ENCODE measurements at places on chromosomes 5 and 9.

DNA sequence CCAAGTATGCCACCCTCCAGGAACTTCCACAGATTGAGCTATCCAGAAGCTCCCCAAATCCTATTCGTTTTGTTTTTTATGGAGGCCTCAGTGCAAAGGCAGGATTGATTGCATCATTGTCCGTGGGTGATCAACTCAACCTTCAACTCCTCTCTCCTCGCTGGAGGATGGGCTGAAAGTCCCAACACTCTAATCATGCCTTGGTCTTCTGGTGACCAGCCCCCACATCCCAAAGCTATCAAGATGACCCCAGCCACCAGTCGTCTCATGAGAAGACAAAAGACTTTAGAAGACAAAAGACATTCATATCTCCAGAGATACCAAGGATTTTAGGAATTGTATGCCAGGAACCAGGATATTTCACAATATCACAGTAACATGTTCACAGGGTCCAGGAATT is 441.6 kb upstream of the WWC1 start:
- DNase-seq, result no peak

GRCh38 chr9:33785914-33786313 is 9.4 kb upstream of the PRSS3 start:
- no peak for DNase-seq

DNA sequence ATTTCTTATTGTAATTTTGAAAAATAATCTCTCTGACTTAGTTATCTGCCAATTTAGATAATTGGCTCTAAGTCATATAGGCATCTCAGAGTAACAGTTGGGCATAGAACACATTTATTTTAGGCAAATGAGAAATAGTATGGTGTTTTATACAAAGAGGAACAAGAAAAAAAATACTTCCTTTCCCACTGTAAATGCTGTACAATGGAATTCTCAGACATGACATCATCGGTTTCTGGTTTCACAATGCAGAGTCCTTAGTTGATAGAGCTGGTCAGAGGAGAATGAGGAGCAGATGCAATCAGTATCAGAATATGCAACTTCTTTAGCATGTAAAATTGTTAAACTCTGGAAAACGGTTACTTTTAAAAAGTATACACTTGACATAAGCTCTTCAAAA is 49.4 kb downstream of the PLK2 start:
- no peak for DNase-seq

- DNase-seq, result no peak
Observed at GRCh38 chr5:142803428-142804125, 33.4 kb downstream of the ARHGAP26 start.

DNA sequence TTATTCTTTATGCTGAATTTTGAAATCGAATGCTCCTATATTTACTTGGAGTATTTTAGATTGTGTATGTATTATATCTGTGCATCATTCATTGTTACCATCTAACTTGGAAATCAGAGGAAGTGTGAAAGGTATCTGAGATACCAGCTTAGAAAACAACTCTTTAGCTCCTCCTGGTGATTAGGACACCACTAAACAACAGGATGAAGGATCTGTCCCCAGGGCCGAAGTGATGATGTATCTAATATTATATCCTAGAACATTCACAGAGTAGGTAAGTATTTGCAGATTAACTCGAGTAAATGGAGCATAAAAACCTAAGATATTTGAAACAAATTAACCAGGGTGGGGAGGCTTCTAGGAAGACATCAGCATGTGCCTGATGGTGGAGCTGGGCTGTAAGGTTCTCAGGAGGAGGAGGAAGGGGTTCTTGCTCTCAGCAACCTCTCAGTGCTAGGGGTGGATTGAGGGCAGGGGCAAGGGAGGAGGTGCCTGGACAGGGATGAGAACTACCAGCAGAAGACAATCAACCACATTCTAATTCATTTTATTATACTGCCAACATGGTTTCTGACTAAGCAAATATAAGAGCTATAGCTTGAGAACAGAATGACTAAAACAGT is 2.6 kb upstream of the NFIL3 start:
- DNase-seq, result no peak

DNA sequence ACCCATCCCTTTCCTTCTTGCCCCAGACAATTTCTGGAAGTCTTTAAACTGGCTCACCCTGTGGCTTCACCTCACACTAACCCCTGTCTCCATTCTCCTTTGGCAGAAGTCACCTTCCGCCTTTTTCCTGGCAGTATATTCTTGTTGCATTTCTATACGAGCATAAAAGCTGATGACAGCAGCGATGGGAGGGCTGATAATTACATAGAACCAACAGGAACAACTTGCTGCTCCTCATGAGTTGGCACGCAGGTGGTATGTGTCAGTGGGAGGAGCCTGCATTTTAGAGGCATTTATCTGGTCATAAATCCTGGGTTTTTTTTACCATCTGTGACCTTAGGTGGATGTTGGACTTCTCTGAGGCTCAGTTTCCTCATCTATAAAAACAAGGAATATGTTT is 61.4 kb upstream of the CKMT2 start:
- DNase-seq, result no peak

DNA sequence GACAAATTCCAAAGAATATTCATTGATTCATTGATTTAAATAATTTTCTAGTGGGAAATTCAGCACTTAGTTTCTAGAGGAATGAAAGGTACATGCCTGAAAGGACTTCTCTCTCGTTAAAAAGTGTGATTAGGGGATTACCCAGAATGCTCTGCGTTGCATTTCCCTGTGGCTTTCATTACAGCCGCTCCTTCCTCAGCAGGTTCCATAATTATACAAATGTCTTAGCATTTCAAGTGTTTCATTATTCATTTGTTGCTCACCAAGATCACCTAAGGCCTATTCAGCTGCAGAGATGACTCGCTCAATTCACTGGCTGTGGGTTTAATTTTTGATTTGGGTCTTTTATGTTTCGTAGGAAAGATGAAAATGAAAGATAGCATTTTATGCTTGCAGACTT is 52.8 kb downstream of the SPATA31C2 start:
- no peak for DNase-seq

- DNase-seq, result no peak
Observed at GRCh38 chr5:2442496-2443354, 308.8 kb downstream of the IRX2 start.

DNA sequence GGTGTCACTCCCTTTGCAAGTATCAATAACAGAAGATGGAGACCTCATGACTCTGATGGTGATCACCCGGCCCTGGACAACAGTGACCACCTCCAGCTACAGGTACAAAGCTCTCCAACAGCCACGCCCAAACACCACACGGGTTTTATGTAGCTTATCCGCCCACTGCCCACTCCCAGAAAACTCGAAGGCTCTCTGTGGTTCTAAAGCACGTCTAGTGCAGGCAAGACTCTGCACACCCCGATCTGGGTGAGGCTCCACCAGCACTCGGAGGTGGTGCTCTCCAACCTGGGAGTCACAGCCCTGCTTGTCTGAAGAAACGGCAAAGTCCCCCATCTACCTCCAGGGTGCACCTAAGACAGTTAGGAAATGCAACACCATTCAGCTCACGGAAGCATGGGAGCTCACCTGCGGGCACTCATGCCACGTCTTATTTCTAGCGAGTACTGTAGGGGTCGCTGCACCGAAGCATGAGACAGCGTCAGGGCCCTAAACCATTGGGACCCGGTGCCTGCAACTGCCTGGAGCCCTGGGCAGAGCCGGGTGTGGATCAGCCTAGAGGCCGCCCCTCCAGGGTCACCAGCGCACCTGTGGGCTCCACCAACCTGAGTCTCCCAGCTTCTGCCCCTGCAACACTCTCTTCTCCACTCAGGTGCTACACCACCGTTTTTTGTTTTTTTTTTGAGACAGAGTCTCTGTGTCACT is 58.1 kb upstream of the ZNF354A start:
- DNase-seq, result no peak

DNA sequence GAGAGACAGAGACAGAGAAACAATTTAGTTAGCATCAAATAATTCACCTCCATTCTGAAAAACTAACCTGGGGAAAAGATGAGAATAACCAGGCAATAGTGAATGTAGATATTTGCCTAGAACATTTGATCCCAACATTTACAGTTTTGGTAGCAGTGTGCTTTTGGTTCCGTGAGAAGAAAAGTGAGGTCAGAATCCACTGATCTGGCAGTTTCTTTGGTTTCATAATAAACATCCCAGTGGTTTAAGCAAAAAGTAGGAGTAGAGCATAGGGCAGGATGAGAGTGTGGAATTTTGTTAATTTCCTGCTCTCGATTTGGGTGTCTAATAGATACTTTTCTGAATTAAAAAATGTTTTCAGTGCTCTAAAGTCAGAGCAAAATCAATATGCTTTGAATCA is 887.0 kb downstream of the NR2F1-AS1 start:
- no peak for DNase-seq

DNA sequence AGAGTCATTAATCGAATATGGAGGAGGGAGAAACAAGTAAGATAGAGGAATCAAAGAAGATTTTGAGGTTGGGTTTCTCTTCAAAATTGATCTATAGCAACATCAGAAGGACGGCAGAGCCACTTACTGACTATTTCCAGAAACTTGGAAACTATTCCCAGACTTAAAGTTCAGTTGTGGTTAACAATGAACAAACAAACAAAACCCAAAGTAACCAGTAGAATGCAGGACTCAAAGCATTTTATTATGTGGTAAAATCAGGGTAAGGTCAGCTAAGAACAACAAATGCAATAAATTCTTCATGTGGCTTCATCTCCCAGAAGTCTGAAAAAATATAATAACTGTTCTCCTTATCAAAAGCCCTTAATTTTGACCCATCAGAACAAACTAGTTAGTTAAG is 54.9 kb upstream of the OSMR start:
- no peak for DNase-seq

DNA sequence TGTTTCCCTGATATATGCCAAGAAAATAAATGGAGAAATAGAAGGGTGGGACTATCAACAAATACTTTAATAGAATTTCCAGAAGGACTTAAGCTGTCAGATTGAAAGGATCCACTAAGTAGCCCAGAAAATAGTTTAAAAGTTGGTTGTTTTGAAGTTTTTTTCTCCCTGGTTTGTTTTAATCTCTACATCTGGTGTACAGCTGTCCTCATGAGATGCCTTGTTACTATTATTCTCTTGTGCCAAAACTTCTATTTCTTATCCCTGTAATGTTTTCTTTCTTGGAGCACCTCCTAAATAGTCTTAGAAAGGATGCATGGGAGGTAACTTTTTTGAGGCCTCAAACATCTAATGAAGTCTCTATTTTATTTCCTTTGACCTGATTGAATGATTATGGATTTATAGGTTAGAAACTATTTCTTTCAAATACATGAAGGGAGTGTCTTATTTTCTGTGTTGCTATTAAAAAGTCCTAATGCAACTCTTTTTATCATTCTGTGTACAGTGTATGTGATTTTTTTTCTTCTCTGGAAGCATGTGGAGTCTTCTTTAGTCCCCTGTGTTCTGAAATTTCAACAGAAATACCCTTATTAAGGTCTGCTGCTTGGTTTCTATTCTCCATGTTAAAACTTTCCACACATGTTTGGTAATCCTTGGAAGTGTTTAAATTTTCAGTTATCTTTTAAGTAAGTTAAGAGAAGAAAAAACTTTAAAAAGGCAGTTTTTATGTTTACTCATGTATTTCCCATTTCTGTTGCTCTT is 140.0 kb upstream of the CDKN2B start:
- no peak for DNase-seq

DNA sequence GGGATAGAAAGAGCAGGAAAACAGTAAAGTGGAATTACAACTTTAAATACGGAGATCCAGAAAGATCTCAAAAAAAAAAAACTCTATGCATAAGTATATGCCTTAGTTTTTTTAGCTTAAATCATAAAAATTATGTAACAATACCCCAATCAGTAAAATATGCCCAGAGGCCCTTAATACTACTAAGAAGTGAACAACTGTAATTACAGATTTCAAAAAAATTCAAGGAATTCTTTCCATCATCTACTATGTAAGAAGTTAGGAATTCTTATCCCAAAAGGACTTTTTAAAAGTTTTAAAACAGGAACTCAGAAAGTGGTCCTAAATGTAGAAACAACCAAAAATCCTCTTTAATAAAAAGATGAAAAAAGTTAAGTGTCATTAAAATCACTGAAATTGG is 111.3 kb downstream of the SSBP2 start:
- DNase-seq, result no peak

GRCh38 chr5:78907255-78907891 is 77.7 kb downstream of the ARSB start:
- no peak for DNase-seq

- DNase-seq, result no peak
Observed at GRCh38 chr5:69167493-69167855, 524 bp downstream of the CCNB1 start.

DNA sequence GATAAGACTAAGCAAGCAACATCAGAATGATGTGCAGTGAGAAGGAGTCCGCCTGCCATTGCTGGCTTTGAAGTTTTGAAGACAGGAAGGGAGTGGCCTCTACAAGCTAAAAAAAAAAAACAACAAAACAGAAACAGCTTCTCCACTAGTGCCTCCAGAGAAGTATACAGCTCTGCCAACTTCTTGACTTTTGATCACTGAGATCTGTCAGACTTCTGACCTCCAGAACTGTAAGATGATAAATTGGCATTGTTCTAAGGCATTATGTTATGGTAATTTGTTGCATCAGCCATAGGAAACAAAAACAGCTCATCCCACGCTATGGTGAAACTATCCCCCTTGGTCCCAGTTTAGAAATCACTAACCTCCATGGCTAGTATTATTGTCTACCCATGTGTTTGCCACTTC is 131.0 kb upstream of the VCAN start:
- DNase-seq, result no peak

DNA sequence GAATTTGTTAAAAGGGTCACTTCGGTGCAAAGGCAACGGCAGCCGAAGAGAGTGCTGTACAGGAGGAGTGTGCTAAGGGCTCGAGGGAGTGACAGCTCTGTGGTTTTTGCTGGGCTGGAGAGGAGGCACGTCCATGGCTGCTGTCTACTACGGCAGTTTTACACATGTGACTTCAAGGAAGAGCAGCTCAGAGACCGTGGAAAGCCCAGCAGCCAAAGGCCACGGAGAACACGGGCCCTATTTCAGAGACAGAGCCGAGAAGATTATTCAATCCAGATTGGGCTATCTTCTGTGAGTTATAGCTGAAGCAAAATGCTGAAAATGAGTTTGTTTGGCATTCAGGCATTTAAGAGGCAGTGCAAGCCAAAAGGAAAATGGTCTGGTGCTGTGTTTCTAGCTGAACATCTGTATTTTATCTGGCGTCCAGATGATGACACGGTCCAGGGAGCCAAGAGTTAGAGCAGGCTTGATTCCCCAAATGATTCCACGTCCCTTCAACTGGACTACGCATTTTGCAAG is 96.4 kb downstream of the RFK start:
- DNase-seq, result no peak

DNA sequence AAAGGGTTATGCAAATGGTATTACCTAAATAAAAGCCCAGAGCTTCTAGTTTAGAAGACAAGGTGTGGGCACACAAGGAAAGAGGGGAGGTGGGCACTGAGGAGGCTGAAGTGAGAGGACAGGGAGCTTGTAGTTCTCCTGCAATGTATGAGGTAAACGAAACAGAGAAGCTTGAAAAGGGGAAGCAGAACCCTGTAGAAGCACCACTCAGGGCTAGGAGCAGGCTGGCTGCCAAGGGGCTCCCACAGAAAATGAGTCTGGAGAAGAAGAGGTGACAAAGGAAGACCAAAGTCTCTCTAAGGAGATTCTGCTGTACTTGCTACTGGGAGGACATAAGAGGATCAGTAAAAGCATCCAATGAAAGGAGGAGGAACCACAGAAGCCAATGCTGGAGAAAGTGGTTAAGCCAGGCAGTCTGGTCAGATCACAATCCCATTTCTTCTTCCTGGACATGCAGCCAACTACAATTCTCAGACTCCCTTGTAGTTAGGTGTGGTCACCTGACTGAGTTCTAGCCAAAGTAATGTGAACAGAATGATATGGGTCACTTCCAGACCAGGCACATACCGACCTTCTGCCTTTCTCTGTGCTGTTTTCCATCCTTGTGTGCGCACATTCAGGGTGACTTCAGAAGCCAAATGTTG is 174.5 kb upstream of the MAP3K1 start:
- no peak for DNase-seq

All from activated gamma-delta T cell treated with Interleukin-2 at 50 U/mL for 16 hours (primary cell).